ENCODE measurements at places on chromosomes 6 and 20. TPM values are rescaled to one million over a fixed set of nuclear protein-coding genes. Genes with fewer than 3 reads are reported as not detected.

- DNase-seq: no peak
Observed at GRCh38 chr20:1010659-1011058, 8.5 kb upstream of the RSPO4 start.

GRCh38 chr6:7314414-7314813 is 1.4 kb upstream of the SSR1 start:
- DNase-seq: no peak

DNA sequence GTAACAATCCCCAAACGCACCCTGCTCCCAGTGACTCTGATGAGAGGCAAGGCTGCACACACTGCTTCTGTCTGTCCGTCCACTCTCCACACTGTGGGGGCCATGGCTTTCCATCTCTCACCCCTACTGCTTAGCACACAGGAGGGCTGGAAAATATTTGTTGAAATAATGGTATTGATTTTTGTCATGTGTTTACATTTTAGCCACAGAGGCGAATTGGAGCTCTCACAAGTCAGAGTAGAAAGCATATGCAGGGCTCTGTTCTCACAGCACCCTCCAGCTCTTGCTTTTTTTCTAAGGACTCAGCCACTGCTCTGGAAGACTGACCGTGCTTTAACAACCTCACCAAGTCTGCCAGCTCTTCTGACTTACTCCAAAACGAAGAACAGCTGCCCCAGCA is 273.8 kb downstream of the GMDS start:
- DNase-seq: peak; percentile 7

GRCh38 chr20:46832555-46832954 is 62.1 kb upstream of the EYA2 start:
- DNase-seq: peak; percentile 10

- peak; percentile 22 for DNase-seq
Observed at GRCh38 chr6:159038914-159039884, 5.6 kb downstream of the TAGAP start.

DNA sequence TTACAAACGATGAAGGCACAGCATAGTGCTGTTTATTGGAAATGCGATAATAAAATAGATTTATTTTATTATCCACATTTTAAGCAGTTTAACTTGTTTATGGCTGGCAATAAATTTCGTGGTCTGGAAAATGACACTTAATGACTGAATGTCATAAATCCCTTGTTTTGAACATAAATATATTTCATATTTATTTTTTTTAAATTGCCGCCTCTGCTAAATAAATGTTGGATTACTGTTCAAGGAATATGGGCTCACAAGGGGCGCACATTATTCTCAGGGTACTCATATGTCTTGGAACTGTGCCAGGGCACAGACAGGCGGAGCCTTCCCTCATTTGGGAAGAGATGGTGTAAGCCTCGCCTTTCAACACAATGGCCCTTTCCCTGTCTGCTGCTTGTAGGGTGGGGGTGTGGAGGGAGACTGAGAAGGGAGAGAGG is 134.3 kb downstream of the PXDC1 start:
- no peak for DNase-seq

- peak; percentile 70 for DNase-seq
Observed at GRCh38 chr20:7180256-7181045, 413.0 kb downstream of the BMP2 start.

DNA sequence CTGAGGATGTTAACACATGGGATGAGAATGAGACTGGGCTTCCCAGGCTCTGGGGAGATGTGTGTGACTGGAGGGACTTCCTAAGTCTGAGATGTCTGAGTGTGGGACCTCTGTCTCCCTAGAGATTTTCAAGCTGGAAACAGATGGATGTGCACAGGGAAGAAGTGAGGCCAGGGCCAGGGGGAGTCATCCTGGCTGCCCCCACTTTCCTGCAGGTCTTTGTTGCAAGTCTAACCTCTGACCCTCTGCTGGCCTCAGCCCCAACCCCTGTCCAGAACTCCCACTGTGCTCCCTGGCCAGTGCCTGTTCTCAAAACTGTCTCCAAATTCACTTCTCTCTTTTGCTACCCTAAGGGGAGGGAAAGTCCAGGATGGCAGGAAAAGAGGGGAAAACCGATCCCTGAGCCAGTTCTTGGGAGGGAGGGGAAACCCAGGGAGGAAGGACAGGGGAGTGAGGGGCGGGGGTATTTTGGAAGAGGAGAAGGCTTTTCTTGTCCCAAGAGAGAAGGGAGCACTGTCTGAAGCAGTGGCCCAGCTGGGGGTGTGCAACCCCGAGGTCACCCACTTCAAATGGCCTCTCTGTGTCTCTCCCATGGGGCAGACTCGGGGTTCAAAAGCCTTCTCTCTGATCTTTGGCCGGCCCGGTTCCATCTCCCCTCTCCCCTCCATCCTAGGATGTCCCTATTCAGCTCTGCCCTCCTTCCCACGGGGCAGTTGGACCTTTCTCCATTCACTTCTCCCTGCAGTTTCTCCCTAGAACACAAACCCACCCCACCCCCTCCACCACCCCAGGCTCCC is 3.1 kb downstream of the PPP1R18 start:
- DNase-seq: no peak

DNA sequence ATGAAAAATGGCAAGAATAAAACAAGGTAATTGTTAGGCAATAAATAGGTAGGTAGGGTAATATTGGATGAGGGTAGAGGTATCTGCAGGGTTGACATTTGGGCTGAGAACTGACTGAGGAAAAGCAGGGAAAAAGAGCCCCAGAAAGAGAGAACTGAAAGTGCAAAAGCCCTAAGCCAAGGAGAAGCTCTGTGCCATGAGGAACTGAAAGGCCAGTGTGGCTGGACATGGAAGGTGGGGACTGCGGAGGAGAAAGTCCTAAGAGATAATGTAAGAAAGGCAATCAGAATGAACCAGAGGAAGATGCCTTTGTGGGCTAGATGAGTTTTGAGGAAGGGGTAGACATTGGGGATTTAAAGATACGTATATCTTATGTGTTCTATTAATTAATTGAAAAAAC is 9.9 kb upstream of the HIVEP2 start:
- no peak for DNase-seq

- DNase-seq: no peak
Observed at GRCh38 chr20:25364879-25365699, 25.5 kb downstream of the ABHD12 start.

- DNase-seq: no peak
Observed at GRCh38 chr6:91886183-91886795, 1299.4 kb upstream of the MAP3K7 start.

RAET1L gene
- total RNA-seq: not detected

SMLR1 gene
- not detected for total RNA-seq

SLC17A2 gene
- total RNA-seq: not detected

TBC1D7 gene
- 44.2 TPM for total RNA-seq

ADGRG6 gene
- total RNA-seq: 1.7 TPM

NHLRC1 gene
- 3.0 TPM for total RNA-seq
